ENCODE measurements at places on chromosomes 12 and 14. TPM values are rescaled to one million over a fixed set of nuclear protein-coding genes. Genes with fewer than 3 reads are reported as not detected.

Gene SYNDIG1L
- total RNA-seq: 0.26 TPM

DNA sequence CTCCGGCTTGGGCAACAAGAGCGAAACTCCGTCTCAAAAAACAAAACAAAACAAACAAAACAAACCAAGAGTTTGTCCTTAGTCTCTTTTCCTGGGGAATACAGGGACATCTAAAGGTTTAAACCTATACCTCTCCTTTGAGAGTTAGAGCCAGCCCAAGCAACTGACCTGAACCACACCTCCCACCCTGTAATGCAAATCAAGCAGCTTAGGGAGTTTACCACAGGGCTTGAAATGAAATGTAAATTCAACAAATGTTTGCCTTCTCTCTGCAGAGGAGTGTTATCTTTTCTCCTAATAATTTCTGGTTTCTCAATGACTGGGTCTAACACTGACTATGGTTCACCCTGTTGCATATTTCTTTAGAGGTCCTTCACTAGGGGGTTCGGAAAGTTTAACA, 16.7 kb downstream of the PPP1CC start:
- no peak overlapping the region for H3K27ac ChIP-seq
- H3K27me3 ChIP-seq: no peaks in the 10 kb centered on the region
- H3K4me3 ChIP-seq: no peak overlapping the region
- DNase-seq: no peak
- H3K4me1 ChIP-seq: no peaks in the 10 kb centered on the region

Gene HOXC6
- not detected for total RNA-seq

DNA sequence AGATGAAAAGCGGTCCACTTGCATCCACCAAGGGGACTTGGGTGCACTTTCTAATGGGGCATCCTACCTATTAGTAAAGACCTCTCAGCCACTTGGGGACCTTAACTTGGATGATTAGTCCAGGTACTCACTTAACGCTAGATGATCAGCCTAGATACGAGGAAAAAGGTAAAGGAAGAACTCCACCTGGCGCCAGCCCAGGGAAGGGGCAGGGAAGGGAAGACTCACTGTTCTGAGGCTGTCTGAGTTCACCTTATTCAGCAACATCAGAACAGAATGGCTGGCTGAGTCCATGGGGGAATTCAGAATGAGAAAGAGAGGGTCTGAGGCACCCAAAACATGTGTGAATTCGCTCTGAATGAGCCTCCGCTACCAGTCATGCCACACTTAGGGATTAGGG, 7.1 kb downstream of the IL22 start:
- peaks cover 10% of the 10 kb centered on the region for H3K27me3 ChIP-seq
- H3K27ac ChIP-seq: no peak overlapping the region
- DNase-seq: no peak
- H3K4me1 ChIP-seq: peaks cover 12% of the 10 kb centered on the region
- H3K4me3 ChIP-seq: no peak overlapping the region

Gene ZNF385A
- total RNA-seq: 12.7 TPM
